ENCODE measurements at places on chromosomes 6 and 20. TPM values are rescaled to one million over a fixed set of nuclear protein-coding genes. Genes with fewer than 3 reads are reported as not detected.

The GABRR1 gene
- not detected for total RNA-seq

The C2 gene
- total RNA-seq = 0.97 TPM

The NT5DC1 gene
- 51.1 TPM for total RNA-seq

The FNDC1 gene
- not detected for total RNA-seq

The KCNB1 gene
- not detected for total RNA-seq

The FOXF2 gene
- not detected for total RNA-seq

The PNLDC1 gene
- total RNA-seq = 0.29 TPM

The DLGAP4 gene
- total RNA-seq = 18.5 TPM

The EFCAB8 gene
- 0.24 TPM for total RNA-seq

The COL21A1 gene
- total RNA-seq = not detected

The PLAGL1 gene
- total RNA-seq = 16.3 TPM

GRCh38 chr20:52037370-52037769 lies 154.2 kb downstream of the ZFP64 start:
- no peaks in the 10 kb centered on the region for H3K36me3 ChIP-seq
- H3K27me3 ChIP-seq = no peaks in the 10 kb centered on the region
- no peak overlapping the region for H3K4me3 ChIP-seq
- H3K27ac ChIP-seq = no peak overlapping the region
- no peaks in the 10 kb centered on the region for H3K4me1 ChIP-seq

DNA sequence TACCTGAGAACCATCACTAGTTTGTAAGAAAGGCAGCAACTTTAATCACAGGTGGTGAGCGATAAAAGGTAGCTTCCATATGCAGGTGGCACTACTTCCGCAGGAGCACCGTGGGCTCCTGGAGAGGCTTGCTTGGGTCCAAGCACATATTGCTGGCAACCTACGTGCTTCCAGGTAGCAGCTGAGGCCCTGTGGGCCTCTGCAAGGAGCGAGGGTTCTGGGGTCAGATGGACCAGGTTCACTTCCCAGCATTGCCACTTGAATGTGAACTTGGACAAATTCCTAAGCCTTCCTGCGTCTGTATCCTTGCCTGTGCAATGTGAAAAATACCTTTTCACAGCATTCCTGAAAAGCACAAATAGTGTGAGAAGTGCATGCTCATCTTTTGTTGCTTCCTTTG lies 31.0 kb downstream of the TXNDC5 start:
- peaks cover 36% of the 10 kb centered on the region for H3K36me3 ChIP-seq
- no peak for DNase-seq
- H3K4me3 ChIP-seq = no peak overlapping the region

- H3K27ac ChIP-seq = peak within 1 kb of the TSS; percentile 93
- peak within 1 kb of the TSS; percentile 94 for H3K4me3 ChIP-seq
- peak; percentile 88 for DNase-seq
Measured at GRCh38 chr6:159693128-159693893, at the start of gene SOD2. Gene SOD2 (minus strand): TSS chr6:159693241. CDS start chr6:159693167, 74 bp downstream.

GRCh38 chr20:35934050-35934449 lies 20.3 kb downstream of the SCAND1 start:
- no peak for DNase-seq
- no peak overlapping the region for H3K27ac ChIP-seq
- H3K27me3 ChIP-seq = no peaks in the 10 kb centered on the region

DNA sequence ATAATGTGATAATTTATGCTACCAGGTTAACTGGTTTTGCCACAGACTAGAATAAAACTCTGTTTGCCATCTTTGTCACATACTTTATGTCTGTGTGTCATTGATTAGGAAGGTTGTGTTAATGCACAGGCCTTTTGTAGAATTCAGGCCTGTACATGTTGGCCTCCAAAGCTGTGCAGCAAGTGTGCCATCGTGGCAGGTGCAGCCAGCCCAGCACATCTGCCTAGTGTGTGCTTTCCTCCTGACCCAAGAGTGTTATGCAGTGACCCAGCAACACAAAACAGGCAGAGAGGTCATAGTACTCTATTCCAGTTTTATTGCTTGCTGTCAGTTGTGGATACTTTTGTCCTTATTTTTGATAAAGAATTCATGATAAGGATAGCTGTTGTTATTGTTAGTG lies 3.7 kb downstream of the MAP3K4 start:
- no peak for DNase-seq
- H3K27ac ChIP-seq = no peak overlapping the region
- no peaks in the 10 kb centered on the region for H3K27me3 ChIP-seq
- H3K4me1 ChIP-seq = peaks cover 47% of the 10 kb centered on the region
- H3K36me3 ChIP-seq = peaks cover 8% of the 10 kb centered on the region
- H3K4me3 ChIP-seq = no peak overlapping the region

- H3K27me3 ChIP-seq = peaks cover 9% of the 10 kb centered on the region
- H3K36me3 ChIP-seq = no peaks in the 10 kb centered on the region
- H3K4me3 ChIP-seq = no peak overlapping the region
- no peaks in the 10 kb centered on the region for H3K4me1 ChIP-seq
- no peak for DNase-seq
- no peak overlapping the region for H3K27ac ChIP-seq
Measured at GRCh38 chr6:8207869-8208191, 105.5 kb upstream of the EEF1E1 start.

DNA sequence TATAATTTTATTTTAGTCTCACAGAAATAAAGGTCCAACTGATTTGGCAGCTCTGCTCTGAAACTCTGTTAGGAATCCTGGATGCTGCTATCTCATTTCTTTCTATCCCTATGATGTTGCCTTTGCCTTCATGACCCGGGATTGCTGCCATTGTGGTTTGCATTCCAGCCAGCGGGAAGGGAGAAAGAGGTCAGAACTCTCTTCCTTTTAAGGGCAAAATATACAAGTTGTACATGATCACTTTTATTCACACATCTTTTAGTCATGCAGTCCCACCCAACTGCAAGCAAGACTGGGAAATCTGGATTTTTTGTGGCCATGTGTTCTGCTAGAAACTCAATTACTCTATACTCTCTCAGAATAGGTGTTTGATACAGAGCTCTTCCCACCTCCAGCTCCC lies 263.1 kb upstream of the ZFP64 start:
- DNase-seq = no peak
- H3K27ac ChIP-seq = no peak overlapping the region
- H3K4me3 ChIP-seq = no peak overlapping the region
- no peaks in the 10 kb centered on the region for H3K36me3 ChIP-seq
- no peaks in the 10 kb centered on the region for H3K27me3 ChIP-seq
- H3K4me1 ChIP-seq = no peaks in the 10 kb centered on the region

- H3K4me3 ChIP-seq = no peak overlapping the region
- H3K4me1 ChIP-seq = peaks cover 51% of the 10 kb centered on the region
- H3K27ac ChIP-seq = no peak overlapping the region
- peak; percentile 60 for DNase-seq
- no peaks in the 10 kb centered on the region for H3K27me3 ChIP-seq
Measured at GRCh38 chr6:13425943-13426931, 61.2 kb downstream of the GFOD1 start.

DNA sequence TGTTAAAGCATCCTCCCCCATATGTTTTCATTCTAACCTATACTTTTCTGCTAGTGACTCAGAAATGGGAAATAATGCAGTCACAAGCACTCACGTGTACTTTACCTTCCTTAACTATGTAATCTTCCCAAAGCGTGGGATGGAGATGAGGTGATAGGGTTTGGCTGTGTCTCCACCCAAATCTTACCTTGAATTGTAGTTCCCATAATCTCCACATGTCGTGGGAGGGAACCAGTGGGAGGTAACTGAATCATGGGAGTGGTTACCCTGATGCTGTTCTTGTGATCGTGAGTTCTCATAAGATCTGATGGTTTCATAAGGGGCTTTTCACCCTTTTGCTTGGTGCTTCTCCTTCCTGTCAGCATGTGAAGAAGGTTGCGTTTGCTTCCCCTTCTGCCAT lies 35.4 kb downstream of the AGPAT4 start:
- H3K4me1 ChIP-seq = peaks cover 29% of the 10 kb centered on the region
- no peak for DNase-seq
- H3K27me3 ChIP-seq = no peaks in the 10 kb centered on the region
- H3K27ac ChIP-seq = no peak overlapping the region
- H3K36me3 ChIP-seq = peaks cover 3% of the 10 kb centered on the region
- H3K4me3 ChIP-seq = no peak overlapping the region

DNA sequence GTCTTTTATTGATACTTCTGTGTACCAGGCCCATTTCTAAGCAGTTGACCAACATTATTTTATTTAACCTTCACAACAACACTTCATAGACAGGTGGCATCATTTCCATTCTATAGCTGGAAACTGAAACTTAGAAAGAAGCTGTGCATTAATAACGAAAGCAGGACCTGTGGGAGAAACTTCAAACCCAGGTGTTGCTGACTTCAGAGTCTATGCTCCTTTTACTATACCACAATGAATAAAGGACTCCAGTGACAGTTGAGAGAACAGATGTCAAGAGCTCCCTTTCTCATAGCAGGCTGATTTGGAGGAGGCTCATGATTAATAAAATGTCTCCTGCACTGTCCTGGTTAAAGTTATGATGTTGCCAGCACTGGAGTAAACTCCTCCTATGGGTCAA lies 56.6 kb upstream of the POU3F2 start:
- H3K27me3 ChIP-seq = peaks cover 19% of the 10 kb centered on the region
- no peaks in the 10 kb centered on the region for H3K4me1 ChIP-seq
- no peak overlapping the region for H3K4me3 ChIP-seq
- H3K27ac ChIP-seq = no peak overlapping the region
- H3K36me3 ChIP-seq = no peaks in the 10 kb centered on the region
- peak; percentile 9 for DNase-seq

- no peak overlapping the region for H3K27ac ChIP-seq
- no peaks in the 10 kb centered on the region for H3K4me1 ChIP-seq
- no peak for DNase-seq
- H3K36me3 ChIP-seq = no peaks in the 10 kb centered on the region
Measured at GRCh38 chr6:19309661-19310060, 527.5 kb upstream of the ID4 start.

- H3K4me1 ChIP-seq = no peaks in the 10 kb centered on the region
- no peak overlapping the region for H3K4me3 ChIP-seq
- DNase-seq = no peak
- H3K27me3 ChIP-seq = peaks cover 23% of the 10 kb centered on the region
- H3K27ac ChIP-seq = no peak overlapping the region
Measured at GRCh38 chr20:17449031-17449430, 82.1 kb downstream of the BFSP1 start.

DNA sequence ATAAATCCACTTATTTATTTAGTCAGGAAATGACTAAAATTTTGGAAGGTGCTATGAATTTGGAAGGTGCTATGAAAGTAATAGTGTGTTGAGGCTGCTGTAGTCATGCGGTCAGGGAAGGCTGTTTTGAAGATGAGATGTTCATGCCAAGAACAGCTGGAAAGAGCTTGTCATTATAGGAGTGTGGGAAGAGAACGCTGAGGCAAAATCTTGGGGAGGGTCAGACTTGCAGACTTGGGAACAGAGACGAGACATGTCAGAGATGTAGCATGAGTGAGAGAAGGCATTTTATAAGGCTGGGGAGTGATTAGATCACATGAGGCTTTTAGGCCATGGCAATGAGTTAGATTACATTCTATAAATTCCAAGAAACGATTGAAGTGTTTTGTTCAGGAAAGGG lies 124.0 kb upstream of the B3GAT2 start:
- H3K4me3 ChIP-seq = no peak overlapping the region
- H3K4me1 ChIP-seq = peaks cover 2% of the 10 kb centered on the region
- H3K27ac ChIP-seq = no peak overlapping the region
- no peak for DNase-seq
- peaks cover 3% of the 10 kb centered on the region for H3K27me3 ChIP-seq

DNA sequence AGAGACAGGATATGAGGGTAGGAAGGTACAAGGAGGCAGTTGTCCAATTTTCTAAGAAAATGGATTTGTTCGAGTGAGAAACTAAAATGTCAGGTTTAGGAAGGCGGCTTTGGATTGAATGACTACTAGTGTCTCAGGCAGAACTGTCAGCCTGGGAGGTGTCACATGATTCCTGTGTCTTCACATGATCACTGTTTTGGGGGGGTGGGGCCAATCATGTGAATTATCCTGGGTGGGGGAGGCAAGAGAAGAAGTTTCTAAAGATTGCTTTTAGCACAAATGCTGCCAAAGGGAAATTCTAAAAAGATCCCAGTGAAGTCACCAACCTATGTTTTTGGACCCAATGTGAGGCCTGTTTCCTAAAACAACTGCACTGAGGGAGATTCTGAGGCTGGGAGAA lies 2.3 kb downstream of the SIRPA start:
- H3K4me3 ChIP-seq = no peak overlapping the region
- H3K27ac ChIP-seq = no peak overlapping the region
- H3K36me3 ChIP-seq = no peaks in the 10 kb centered on the region
- no peak for DNase-seq
- H3K27me3 ChIP-seq = peaks cover 48% of the 10 kb centered on the region
- H3K4me1 ChIP-seq = no peaks in the 10 kb centered on the region

- H3K36me3 ChIP-seq = no peaks in the 10 kb centered on the region
- peaks cover 7% of the 10 kb centered on the region for H3K4me1 ChIP-seq
- H3K27me3 ChIP-seq = no peaks in the 10 kb centered on the region
- peak; percentile 74 for DNase-seq
Measured at GRCh38 chr20:31833130-31833930, 12.1 kb downstream of the FOXS1 start.

GRCh38 chr6:21061892-21062291 lies 527.6 kb downstream of the CDKAL1 start:
- H3K27ac ChIP-seq = no peak overlapping the region
- no peak for DNase-seq
- no peaks in the 10 kb centered on the region for H3K27me3 ChIP-seq
- H3K4me3 ChIP-seq = no peak overlapping the region

GRCh38 chr6:137903933-137904821 lies 37.1 kb downstream of the TNFAIP3 start:
- peak overlapping the region; percentile 100 for H3K27ac ChIP-seq
- no peaks in the 10 kb centered on the region for H3K36me3 ChIP-seq
- H3K27me3 ChIP-seq = no peaks in the 10 kb centered on the region

GRCh38 chr6:149211046-149211571 lies 106.4 kb upstream of the TAB2 start:
- DNase-seq = peak; percentile 54
- H3K4me1 ChIP-seq = peaks cover 22% of the 10 kb centered on the region
- H3K36me3 ChIP-seq = no peaks in the 10 kb centered on the region
- H3K27me3 ChIP-seq = no peaks in the 10 kb centered on the region
- no peak overlapping the region for H3K27ac ChIP-seq

DNA sequence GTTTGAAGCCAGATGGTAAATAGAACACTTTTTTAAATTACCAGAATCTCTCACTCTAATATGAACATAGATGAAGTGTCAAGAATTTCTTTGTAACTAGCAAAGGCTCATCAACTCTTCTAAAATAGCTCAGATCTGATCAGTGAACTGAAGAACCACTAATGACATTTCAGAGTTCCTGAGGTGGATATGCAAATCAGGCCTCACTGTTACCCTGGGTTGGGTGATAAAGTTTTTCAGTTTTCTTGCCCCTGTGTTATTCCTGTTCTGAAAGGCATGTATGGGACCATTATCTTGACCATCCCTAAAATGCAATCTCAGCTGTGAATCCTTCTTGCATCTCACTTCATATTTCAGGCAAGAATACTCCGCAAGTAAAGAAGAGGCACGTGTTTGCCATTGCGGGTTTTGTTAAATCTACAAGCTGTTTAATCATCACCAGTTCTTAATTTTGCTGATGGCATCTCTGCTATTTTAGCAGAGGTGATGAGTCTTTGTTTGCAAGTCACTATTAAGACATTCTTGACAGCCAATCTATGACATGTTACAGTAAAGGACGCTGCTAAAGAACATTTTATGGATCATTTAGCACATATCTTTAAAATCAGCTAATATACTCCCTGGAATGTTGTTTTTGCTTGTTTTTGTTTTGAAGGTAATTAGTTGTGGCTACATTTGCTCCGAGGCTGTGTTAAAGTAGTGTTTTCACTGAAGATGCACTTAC lies 47.9 kb downstream of the KHDC1L start:
- H3K27me3 ChIP-seq = no peaks in the 10 kb centered on the region
- no peaks in the 10 kb centered on the region for H3K4me1 ChIP-seq
